K562 (cell line): ENCODE measurements at places on chromosomes 11 and 22. TPM values are rescaled to one million over a fixed set of nuclear protein-coding genes. Genes with fewer than 3 reads are reported as not detected.

The C11orf87 gene
- total RNA-seq: not detected in 2 replicates

- no peak for DNase-seq
Observed at GRCh38 chr11:70243912-70244652, 26.4 kb upstream of the PPFIA1 start.

DNA sequence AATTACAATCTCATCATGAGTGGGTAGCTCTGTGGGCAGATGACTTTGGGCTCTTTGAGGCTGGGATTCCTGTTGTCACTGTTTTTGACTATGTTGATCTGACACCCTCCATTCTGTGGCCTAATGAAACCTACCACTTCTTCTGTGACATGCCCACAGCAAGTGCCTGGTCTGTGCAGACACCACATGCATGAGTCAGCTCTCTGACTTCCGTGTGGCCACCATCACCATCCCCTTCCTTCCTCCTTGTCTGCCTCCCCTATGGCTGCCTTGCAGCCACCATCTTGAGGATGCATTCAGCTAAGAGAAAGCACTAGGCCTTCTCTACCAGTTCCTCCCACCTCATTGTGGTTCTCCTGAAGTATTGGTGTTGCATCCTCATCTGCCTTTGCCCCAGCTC is 15.3 kb upstream of the OR10V1 start:
- DNase-seq: no peak

DNA sequence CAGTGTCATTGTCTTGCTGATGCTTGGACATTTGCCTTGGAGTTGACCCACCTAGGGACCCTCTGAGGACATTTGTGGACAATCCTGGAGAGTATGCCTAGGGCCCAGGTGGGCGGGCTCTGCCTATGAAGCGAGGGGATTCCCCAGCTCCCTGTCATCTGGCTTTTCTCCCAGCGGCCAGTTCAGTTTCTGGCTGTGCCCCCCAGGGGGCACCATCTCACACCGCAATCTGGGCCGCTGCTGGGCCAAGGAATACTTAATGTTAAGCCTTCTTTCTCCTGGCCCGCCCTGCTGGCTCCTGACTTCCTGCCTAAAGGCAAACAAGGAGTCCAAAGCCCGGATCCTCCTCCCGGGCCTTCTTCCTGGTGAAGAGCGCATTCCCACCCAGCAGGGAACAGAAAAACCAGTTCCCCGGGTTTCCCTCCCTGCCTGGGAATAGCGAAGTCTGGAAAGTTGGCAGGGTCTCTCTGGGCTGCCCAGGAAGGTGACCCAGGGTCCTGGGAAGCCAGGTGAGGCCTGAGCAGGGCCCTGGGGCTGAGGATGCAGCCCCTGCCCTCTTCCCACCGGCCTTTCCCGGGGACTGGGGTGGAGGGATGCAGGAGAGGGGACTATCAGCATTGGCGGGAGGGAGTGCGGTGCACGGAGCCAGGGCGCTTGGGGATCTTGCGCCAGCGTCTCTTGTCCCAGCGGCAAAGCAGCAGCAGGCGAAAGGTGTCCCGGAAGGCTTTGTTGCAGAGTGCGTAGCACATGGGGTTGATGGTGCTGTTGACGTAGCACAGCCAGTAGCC is 11.9 kb downstream of the CHRM1 start:
- peak; percentile 70 for DNase-seq
